Activated CD4-positive, alpha-beta T cell treated with anti-CD3 and anti-CD28 coated beads, Interleukin-2, amount 10 ng/mL, durations not matched to agents 24 days and 14 days (primary cell): ENCODE measurements at places on chromosomes 16 and 17.

GRCh38 chr17:67994817-67995569 lies 1.3 kb downstream of the C17orf58 start:
- DNase-seq: no peak

- no peak for DNase-seq
Observed at GRCh38 chr16:73034374-73034773, 13.6 kb downstream of the ZFHX3 start.

DNA sequence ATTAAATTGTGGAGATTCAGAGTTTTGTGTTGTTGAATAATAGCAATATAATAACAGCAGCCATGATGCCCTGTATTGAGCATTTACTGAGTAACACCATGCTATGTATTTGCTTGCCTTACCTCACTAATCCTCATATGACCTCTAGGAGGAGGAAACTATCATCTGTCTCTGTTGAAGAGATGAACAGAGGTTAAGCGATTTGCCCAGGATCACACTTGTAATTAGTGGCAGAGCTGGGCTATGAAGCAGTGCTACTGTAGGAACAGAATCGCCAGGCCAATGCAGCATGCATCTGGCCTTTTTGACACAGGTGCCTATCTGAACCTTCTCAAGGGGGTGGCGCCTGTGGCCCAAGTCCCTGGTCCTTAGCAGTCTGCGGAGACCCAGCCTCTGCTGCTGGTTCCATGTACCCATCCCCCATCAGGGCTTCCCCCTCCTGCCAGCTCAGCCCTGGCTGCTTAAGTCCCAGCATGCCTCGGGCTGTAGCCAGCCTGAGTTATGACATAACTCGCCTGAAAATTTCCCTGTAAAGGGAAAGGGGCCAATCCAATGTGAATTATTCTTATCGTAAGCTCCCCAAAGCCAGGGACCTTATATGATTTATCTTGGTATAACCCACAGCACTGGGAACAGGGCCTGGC lies 50.4 kb upstream of the HS3ST2 start:
- DNase-seq: no peak

DNA sequence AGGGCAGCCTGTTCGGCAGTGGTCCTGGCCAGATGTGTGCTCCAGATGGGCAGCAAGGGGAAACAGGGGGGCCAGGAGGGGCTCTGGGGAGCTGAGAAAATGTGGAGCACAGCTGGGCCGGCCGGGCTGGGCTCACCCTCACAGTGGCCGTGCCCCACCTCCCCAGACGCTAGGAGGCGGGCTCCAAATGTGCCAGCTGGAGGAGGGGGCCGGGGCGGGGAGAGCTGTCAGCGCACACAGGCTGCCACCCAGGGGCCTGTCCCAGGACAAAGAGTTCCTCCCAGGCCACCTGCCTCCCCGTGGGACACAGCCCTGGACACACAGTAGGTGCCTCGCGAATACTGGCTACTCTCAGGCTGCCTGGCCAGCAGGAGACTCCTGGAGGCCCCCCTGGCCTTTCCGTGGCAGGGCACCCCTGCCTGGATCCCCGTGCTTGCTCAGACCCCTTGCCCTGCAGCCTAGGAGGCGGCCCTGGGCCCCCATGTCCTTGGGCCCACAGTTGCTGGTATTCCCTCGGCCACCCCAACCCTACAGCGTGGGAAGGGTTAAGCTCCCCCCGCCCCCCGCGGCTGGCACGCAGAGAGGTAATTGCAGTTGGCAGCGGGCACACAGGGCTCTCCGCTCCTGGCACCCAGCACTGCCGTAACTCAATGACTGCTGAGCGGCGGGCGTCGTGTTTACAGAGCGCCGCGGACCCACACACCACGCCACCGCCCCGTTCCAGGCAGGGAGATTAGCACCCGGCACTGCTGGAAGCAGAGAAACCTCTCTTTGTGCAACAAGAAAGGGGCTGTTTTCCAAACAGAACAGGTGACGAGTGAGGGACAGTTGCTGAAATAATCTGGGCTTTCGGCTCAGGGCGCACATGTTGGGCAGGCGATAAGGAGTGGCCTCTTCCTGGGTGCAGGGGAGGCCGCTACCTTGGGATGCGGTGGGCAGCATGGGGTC lies 32.2 kb downstream of the BAHCC1 start:
- no peak for DNase-seq

DNA sequence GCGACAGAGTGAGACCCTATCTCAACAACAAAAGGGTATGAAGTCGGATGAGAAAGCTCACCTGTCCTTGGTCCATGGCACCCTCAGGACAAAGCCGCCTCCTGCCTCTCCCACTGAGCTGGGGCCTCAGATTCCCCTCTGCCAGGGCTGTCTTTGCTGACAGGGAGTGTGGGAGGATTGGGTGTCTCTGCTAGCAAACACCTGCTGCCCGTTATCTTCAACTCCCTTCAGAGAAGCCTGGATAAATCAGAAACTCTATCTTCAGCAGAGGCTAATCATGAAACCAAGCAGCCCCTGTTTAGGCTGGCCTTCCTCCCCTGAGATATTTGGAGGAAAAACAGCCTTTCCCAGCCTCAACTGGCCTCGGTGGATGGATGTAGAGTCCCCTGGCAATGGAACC lies 36.3 kb upstream of the CDH1 start:
- no peak for DNase-seq

GRCh38 chr17:233473-233941 lies 52.1 kb upstream of the DOC2B start:
- no peak for DNase-seq

DNA sequence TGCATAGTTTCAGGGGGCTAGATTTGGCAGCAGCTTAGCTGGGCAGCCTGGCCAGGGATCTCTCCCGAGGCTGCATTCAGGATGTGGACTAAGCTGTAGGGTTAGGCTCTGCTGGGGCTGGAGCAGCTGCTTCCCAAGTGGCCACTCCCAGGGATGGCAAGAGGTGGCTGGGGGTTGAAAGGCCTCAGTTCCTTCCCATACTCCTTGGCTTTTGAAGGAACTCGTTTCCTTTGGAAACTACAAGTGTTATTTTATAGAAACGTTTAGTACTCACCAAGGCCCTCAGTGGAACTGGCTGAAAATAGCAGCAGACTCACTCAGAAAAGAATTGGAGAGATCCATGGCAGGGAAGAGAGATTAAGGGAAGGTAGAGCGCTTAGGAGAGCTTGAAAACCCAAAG lies 76.4 kb downstream of the WWP2 start:
- no peak for DNase-seq

- no peak for DNase-seq
Observed at GRCh38 chr17:19337712-19338023, 24.9 kb downstream of the B9D1 start.

GRCh38 chr16:85310868-85311585 lies 198.8 kb upstream of the CIBAR2 start:
- DNase-seq: peak; percentile 83

DNA sequence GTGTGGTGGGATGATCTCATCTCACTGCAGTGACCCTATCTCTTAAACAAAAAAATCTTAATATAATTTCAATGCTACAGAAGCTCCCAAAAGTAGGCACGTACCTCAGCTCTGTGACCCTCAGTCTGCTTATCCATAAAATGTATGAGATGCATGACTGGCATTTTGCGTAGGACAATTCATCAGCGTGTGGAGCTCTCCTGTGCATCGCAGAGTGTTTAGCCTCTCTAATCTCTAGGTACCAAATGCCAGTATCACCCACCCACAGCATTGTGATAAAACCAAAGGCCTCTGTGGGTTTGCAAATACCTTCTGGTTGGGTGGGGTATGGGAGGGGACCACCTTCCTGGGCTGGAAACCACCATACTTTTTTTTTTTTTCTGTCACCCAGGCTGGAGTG lies 19.0 kb upstream of the TUBG2 start:
- no peak for DNase-seq

DNA sequence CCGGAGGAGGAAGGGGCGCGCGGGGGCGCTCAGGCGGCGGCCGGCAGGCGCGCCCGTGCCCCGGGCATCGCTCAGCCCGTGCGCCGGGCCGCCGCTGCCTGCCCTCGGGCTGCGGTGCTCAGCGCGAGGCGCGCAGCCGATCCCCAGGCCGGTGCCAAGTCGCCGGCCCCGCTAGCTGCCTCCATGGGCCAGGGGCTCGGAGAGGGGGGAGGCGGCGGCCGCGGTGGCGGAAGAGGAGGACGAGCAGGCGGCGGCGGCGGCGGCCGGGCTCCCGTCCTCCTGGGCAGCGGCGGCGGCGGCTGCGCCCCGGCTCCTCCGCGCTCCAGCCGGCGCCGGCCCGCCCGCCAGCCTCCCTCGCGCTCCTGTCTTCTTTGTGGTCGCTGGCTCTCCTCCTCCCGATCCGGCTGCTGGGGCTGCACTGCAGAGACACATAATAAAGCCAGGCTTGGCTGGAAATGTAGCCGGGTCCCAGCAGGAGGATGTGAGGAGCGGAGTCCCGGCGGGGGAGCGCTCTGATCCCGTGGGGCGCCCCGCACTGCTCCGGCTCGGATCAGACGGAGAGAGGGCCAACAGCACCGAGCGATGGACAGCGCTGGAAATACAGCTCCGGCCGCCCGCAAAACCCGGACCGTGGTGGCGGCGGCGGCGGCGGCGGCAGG lies 889 bp upstream of the ZNF423 start:
- peak; percentile 72 for DNase-seq

DNA sequence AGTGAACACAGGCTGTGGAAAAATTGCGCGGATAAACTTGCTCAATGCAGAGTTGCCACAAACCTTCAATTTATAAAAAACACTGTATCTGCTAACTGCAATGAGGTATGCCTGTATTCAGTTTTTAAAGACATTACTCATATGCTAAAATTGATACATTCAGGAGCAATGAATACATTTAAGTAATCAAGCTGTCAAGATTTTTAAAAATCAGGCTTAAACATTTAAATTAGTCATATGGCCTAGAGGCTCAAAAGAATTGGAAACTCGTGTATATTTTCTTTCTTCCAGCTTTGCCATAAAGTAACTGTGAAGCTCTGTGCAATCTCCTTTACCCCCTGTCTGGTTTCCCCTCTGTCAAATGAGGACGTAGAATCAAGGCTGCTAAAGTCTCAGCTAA lies 4.1 kb downstream of the SYNRG start:
- DNase-seq: no peak

DNA sequence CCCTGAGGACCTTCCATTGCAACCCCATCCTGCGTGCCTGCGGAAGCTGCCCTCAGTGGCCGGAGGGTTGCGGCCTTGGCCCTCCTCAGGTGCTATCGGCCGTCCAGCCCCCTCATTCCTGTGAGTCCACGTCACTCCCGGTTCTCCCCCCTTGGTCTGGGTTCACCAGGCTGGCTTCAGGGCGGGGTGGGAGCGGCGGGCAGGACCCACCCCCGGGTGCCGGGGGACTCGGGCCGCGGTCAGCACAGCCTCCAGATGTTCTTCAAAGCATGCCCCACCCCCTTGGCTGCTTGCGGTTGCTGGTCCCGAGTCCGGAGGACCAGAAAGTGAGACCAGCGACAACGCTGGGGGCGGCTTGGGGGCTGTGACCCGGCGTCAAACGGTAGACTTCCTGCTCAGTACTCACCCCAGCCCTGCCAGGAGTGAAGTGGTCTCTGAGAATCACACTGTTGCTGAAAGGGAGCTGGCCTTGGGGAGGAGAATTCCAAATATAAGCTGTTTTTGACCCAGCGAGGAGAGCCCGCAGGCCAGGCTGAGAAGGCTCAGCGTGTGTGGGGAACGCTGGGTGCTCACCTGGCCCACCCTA lies 4.5 kb downstream of the ZNF469 start:
- no peak for DNase-seq

GRCh38 chr17:22300731-22301352 lies 608.5 kb downstream of the KCNJ18 start:
- no peak for DNase-seq

GRCh38 chr16:87492291-87492630 lies 563 bp downstream of the ZCCHC14 start:
- no peak for DNase-seq

DNA sequence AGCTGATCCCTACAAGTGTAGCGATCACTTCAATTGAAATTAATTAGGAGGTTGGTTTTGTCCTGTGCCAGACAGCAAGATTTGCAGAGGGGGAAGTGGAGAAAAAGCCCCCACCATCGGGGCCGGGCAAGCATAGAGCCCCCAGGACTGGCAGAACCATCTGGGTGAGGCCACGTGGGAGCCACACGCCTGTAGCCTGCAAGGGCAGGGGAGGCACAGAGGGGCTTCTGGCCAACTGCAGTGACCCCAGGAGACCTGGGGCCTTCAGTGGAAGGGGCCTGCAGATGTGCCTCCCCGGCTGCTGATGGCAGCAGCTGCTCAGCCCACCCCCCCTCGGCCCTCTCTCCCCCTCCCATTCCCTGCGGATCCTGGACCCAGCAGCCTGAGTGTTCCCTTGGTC lies 54.1 kb downstream of the BAHCC1 start:
- no peak for DNase-seq

- DNase-seq: no peak
Observed at GRCh38 chr17:53979991-53980390, 157.3 kb downstream of the KIF2B start.
